ENCODE measurements at places on chromosomes 2 and 18. TPM values are rescaled to one million over a fixed set of nuclear protein-coding genes. Genes with fewer than 3 reads are reported as not detected.

Gene HAAO
- total RNA-seq, result not detected

Gene CCDC150
- total RNA-seq, result 1.1 TPM

Gene ASTL
- total RNA-seq, result not detected

Gene FLACC1
- total RNA-seq, result 1.4 TPM

Gene SRD5A2
- total RNA-seq, result not detected

Gene GKN1
- total RNA-seq, result not detected

Gene MAPK4
- total RNA-seq, result 0.16 TPM

Gene SERPINB3
- not detected for total RNA-seq

Gene GAL3ST2
- not detected for total RNA-seq

Gene AKAIN1
- total RNA-seq, result not detected

Gene CREG2
- total RNA-seq, result 0.36 TPM

Gene AGAP1
- total RNA-seq, result 21.8 TPM

Gene PRADC1
- total RNA-seq, result 43.3 TPM

Gene NABP1
- 37.5 TPM for total RNA-seq

Gene SNX17
- 159 TPM for total RNA-seq

Gene ACVR1C
- not detected for total RNA-seq

Gene APCDD1
- total RNA-seq, result 9.2 TPM

Gene CLEC4F
- not detected for total RNA-seq

Gene RNF152
- 4.4 TPM for total RNA-seq

Gene MC2R
- total RNA-seq, result not detected

Gene ELOA2
- not detected for total RNA-seq

Gene TSPYL6
- total RNA-seq, result not detected

Gene C1QL2
- not detected for total RNA-seq

Gene RNF103
- total RNA-seq, result 17.0 TPM

Gene ABCG8
- not detected for total RNA-seq

Gene PIGN
- total RNA-seq, result 36.6 TPM

Gene CPLX4
- total RNA-seq, result not detected

Gene SP3
- 44.1 TPM for total RNA-seq

Gene ZSWIM2
- total RNA-seq, result not detected

Gene ICA1L
- total RNA-seq, result 5.4 TPM

Gene COLEC11
- total RNA-seq, result 25.6 TPM

Gene NEB
- total RNA-seq, result under 0.01 TPM

Gene TRIB2
- total RNA-seq, result 156 TPM

Gene MSTN
- total RNA-seq, result not detected

Gene GALNT14
- total RNA-seq, result not detected

Gene SNTG2
- total RNA-seq, result not detected

Gene LONRF2
- total RNA-seq, result not detected

Gene HTR2B
- total RNA-seq, result 1.1 TPM

Gene LIMS1
- 86.7 TPM for total RNA-seq

Gene EIF2AK3
- 21.7 TPM for total RNA-seq

Gene SCN2A
- total RNA-seq, result not detected

Gene DNAH7
- 1.8 TPM for total RNA-seq

Gene IL1RL2
- total RNA-seq, result 1.4 TPM

Gene TWIST2
- total RNA-seq, result 42.2 TPM

Gene RGPD4
- not detected for total RNA-seq

Gene TTN
- under 0.01 TPM for total RNA-seq

Gene DES
- total RNA-seq, result not detected

Gene ASXL3
- total RNA-seq, result not detected

Gene MYO3B
- total RNA-seq, result under 0.01 TPM

Gene ALKAL2
- not detected for total RNA-seq

Measured in cardiac atrium fibroblast (primary cell).